ENCODE measurements at places on chromosomes 12 and 14. TPM values are rescaled to one million over a fixed set of nuclear protein-coding genes. Genes with fewer than 3 reads are reported as not detected.

CLEC7A gene
- total RNA-seq: not detected

COX8C gene
- total RNA-seq: not detected

PDZRN4 gene
- total RNA-seq: not detected

TAS2R30 gene
- total RNA-seq: 15.2 TPM

LRRK2 gene
- 3.6 TPM for total RNA-seq

VTI1B gene
- total RNA-seq: 45.6 TPM

BDKRB2 gene
- not detected for total RNA-seq

GALNT9 gene
- total RNA-seq: 0.40 TPM

Data from thoracic aorta endothelial cell (primary cell).